ENCODE measurements at places on chromosomes 13 and 19.

DNA sequence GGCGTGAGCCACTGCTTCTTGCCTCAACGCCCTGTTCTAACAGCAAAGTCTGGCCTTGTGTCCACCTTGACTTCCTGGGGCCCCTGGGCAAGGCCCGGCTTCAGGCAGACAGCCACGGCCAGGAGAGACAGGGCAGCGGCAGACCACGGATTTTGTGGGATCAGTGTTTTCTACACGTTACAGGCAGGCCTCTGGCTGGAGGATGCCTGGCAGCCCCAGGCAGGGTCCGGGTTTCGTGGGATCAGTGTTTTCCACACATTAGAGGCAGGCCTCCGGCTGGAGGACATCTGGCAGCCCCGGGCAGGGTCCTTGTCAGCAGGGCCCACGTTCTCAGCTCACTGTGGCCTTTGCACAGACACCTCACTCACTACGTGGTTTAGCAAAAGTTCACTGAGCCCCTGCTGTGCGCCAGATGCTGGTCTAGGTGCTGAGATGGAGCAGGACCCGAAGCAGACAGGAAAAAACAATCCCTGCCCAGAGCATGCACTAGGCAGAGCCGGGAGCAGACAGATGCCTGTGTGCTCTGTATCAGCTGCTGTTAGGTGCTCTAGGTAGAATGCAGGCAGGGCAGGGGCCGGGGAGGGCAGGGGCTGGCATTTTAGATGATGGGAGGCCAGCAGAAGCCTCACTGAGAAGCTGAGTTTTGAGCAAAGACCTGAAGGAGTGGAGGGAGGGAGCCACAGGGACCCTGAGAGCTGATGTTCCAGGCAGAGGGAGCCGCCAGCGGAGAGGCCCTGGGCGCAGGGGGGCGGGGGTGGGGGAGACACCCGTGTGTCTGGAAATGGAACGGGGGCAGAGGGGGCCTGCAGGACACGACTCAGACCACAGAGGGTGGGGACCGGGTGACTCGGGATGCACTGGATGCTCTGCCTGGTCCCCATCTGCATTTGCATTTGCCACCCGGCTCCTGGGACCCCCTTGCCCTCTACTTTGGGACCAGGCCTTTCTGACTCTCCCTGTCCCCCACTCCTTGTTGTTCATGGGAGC lies 25.0 kb upstream of the NCCRP1 start:
- H3K4me3 ChIP-seq = no peak overlapping the region
- no peak overlapping the region for H3K27ac ChIP-seq
- H3K36me3 ChIP-seq = peaks cover 50% of the 10 kb centered on the region
- DNase-seq = no peak
- H3K27me3 ChIP-seq = no peaks in the 10 kb centered on the region

- no peak overlapping the region for H3K4me3 ChIP-seq
- no peak overlapping the region for H3K27ac ChIP-seq
- H3K36me3 ChIP-seq = no peaks in the 10 kb centered on the region
Measured at GRCh38 chr19:11286312-11286974, 9.5 kb upstream of the TSPAN16 start.

GRCh38 chr13:67776151-67776550 lies 546.0 kb upstream of the PCDH9 start:
- DNase-seq = no peak
- no peak overlapping the region for H3K4me3 ChIP-seq
- H3K27me3 ChIP-seq = no peaks in the 10 kb centered on the region
- H3K4me1 ChIP-seq = no peaks in the 10 kb centered on the region
- H3K27ac ChIP-seq = no peak overlapping the region

GRCh38 chr19:7488736-7489353 lies at the start of gene PEX11G:
Gene PEX11G, minus strand, starts transcription at chr19:7489035. Its CDS starts 25 bp downstream, at chr19:7489010.
- H3K36me3 ChIP-seq = no peaks in the 10 kb centered on the region
- H3K4me3 ChIP-seq = peak within 1 kb of the TSS; percentile 70
- H3K27me3 ChIP-seq = no peaks in the 10 kb centered on the region
- H3K4me1 ChIP-seq = no peaks in the 10 kb centered on the region

DNA sequence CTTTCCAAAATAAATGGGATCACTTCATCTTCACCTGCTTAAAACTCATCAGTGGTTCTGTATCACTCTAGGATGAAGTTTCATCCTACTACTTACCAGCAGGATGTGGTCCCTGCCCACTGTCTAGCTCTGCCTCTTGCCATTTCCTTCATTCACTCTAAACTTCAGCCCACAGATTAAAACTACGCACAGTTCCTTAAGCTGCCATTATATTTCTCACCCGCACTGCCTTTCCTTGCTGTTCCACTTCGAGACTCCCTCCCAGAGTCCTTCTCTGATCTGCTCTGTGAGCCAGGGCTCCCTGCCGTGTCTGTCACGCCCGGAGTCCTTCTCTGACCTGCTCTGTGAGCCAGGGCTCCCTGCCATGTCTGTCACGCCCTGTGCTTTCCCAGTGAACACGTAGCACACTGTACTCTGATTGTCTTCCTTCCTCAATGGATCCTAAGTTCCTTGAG lies 52.0 kb upstream of the NPAS1 start:
- no peak overlapping the region for H3K27ac ChIP-seq
- H3K4me1 ChIP-seq = peaks cover 14% of the 10 kb centered on the region
- no peak for DNase-seq
- H3K36me3 ChIP-seq = peaks cover 6% of the 10 kb centered on the region
- H3K27me3 ChIP-seq = no peaks in the 10 kb centered on the region

- DNase-seq = no peak
- no peak overlapping the region for H3K4me3 ChIP-seq
- H3K27ac ChIP-seq = no peak overlapping the region
- H3K36me3 ChIP-seq = no peaks in the 10 kb centered on the region
- 0 out of 2 replicates have a peak, but pooled peaks cover 1% of the 10 kb centered on the region for H3K4me1 ChIP-seq
- H3K27me3 ChIP-seq = peaks cover 2% of the 10 kb centered on the region
Measured at GRCh38 chr13:99481366-99481765, 19.9 kb upstream of the TM9SF2 start.

DNA sequence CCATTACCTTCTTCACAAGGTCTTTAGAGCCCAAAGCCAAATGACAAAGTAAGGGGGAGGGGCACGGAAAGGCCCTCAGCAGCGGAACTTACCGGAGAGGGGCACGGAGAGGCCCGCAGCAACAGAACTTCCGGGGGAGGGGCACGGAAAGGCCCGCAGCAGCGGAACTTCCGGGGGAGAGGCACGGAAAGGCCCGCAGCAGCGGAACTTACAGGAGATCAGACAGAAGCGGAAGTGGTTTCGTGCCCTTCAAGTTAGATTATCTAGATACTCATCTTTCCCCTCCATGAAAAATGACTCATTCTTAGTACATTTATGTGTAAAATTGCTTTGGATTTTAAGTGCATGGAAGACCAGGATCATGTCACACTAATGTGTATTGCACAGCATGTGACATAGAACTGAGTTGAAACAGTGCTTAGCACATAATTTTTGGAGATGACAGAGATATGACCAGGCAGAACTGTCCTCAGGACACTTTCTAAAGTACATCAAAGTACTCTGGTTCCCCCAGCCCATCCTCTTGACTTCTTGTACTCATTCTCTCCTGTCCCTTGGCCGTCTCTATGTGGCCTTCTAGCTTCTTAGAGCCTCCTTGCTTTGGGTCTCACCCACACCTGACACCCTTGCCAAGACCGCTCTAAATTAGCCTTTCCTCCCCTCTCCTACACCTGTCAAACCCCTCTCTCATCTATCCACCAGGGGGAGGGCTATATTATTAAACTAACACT lies 25.7 kb upstream of the TPTE2 start:
- peak; percentile 34 for DNase-seq
- 0 out of 2 replicates have a peak overlapping the region, but pooled peaks have one; percentile 11 for H3K4me3 ChIP-seq
- no peak overlapping the region for H3K27ac ChIP-seq
- no peaks in the 10 kb centered on the region for H3K36me3 ChIP-seq
- peaks cover 2% of the 10 kb centered on the region for H3K27me3 ChIP-seq
- H3K4me1 ChIP-seq = no peaks in the 10 kb centered on the region

DNA sequence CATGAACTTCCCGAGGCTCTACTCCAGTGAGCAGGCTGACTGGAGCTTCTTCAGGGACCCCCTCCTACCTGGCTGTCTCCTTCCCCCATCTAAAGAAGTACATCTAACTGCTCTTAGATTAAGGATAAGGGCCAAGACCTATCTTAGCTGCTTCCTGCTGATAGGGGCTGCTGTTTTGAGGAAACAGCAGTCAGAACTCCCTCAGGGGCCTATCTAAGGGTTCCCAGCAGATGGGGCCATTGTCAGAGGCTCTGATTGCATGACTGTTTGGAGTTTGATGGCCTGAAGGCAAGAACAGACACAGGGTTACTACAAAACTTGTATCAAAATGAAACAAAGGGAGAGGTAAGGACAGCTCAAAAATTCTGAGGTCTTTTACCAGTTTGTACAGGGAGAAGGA lies 2636.9 kb upstream of the PCDH20 start:
- H3K4me3 ChIP-seq = no peak overlapping the region
- no peak overlapping the region for H3K27ac ChIP-seq
- H3K4me1 ChIP-seq = no peaks in the 10 kb centered on the region
- DNase-seq = no peak

DNA sequence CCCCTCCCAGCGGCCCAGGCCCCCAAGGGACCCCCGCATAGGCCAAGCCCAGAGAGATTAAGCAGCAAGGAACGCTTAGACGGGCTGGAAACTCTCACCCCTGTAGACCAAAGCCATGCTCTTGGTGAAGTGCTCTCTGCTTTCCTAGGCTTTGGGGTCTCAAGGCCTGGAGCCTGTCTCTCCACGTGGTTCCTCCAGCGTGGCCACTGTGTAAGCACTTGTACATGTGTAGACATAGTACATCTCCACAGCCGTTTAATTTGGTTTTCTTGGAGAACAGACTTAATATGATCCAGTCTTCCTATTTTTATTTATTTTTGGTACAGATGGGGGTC lies 1.1 kb downstream of the NUDT19 start:
- H3K4me3 ChIP-seq = peak overlapping the region; percentile 65
- H3K27ac ChIP-seq = peak overlapping the region; percentile 80
- DNase-seq = no peak
- peaks cover 3% of the 10 kb centered on the region for H3K36me3 ChIP-seq
- no peaks in the 10 kb centered on the region for H3K27me3 ChIP-seq
- H3K4me1 ChIP-seq = peaks cover 9% of the 10 kb centered on the region

DNA sequence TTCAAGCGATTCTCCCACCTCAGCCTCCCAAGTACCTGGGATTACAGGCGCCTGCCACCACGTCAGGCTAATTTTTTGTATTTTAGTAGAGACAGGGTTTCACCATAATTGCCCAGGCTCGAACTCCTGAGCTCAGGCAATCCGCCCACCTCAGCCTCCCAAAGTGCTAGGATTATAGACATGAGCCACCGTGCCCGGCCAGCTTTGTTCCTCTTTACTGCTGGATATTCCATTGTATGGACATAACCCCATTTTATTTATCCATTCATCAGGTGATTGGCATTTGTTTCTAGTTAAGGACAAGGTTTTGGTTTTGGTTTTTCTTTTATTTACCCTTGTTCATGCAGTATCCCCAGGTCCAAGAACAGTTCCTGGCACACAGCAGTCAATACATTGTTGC lies 4.1 kb upstream of the RPS9 start:
- peaks cover 9% of the 10 kb centered on the region for H3K36me3 ChIP-seq
- DNase-seq = no peak
- H3K4me3 ChIP-seq = no peak overlapping the region
- peaks cover 3% of the 10 kb centered on the region for H3K4me1 ChIP-seq
- no peak overlapping the region for H3K27ac ChIP-seq
- no peaks in the 10 kb centered on the region for H3K27me3 ChIP-seq

DNA sequence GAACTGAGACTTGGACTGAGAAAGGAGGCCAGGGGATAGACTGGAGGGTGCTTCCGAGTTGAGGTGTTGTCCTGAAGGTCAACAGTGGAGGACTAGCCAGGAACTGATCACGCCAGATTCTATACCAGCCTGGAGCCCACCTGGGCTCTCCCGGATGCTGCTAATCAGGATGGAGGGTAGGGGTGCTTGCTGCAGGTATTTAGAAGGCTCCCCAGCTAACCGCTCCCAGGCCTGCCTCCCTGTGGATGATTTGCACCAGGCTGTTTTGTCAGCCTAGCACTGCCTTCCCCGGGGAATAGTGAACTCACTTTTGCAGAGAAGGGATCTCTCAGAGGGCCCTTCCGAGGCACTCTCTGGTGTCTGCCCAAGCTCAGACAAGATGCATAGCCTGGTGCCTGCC lies 60.5 kb upstream of the KCTD15 start:
- no peaks in the 10 kb centered on the region for H3K4me1 ChIP-seq
- no peaks in the 10 kb centered on the region for H3K27me3 ChIP-seq

DNA sequence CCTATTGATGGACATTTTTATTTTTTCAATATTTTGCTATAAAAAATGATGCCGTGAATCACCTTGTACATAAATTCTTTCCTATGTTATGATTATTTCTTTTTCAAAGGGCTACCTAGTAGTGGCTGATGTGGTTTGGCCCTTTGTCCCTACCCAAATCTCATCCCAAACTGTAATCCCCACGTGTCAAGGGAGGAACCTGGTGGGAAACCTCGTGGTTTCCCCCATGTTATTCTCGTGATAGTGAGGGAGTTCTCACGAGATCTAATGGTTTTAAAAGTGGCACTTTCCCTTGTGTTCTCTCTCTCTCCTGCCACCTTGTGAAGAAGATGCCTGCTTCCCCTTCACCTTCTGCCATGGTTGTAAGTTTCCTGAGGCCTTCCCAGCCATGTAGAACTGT lies 94.9 kb downstream of the TM9SF2 start:
- H3K4me1 ChIP-seq = no peaks in the 10 kb centered on the region
- no peak overlapping the region for H3K27ac ChIP-seq
- H3K36me3 ChIP-seq = no peaks in the 10 kb centered on the region

GRCh38 chr13:63190742-63191141 lies 1775.1 kb upstream of the PCDH20 start:
- no peaks in the 10 kb centered on the region for H3K36me3 ChIP-seq
- no peak overlapping the region for H3K27ac ChIP-seq
- DNase-seq = peak; percentile 53

GRCh38 chr13:100128838-100129237 lies 39.9 kb downstream of the PCCA start:
- no peak overlapping the region for H3K27ac ChIP-seq
- no peaks in the 10 kb centered on the region for H3K27me3 ChIP-seq
- H3K4me1 ChIP-seq = peaks cover 4% of the 10 kb centered on the region
- 0 out of 2 replicates have a peak, but pooled peaks cover 2% of the 10 kb centered on the region for H3K36me3 ChIP-seq
- DNase-seq = no peak

- no peak overlapping the region for H3K4me3 ChIP-seq
- H3K27me3 ChIP-seq = no peaks in the 10 kb centered on the region
- peaks cover 4% of the 10 kb centered on the region for H3K4me1 ChIP-seq
- H3K36me3 ChIP-seq = peaks cover 25% of the 10 kb centered on the region
- DNase-seq = peak; percentile 41
Measured at GRCh38 chr19:40578442-40578908, 1.8 kb downstream of the SHKBP1 start.

- no peaks in the 10 kb centered on the region for H3K27me3 ChIP-seq
- no peak overlapping the region for H3K4me3 ChIP-seq
- peaks cover 8% of the 10 kb centered on the region for H3K4me1 ChIP-seq
Measured at GRCh38 chr13:76455960-76456359, 430.2 kb downstream of the KCTD12 start.

- peaks cover 10% of the 10 kb centered on the region for H3K27me3 ChIP-seq
- no peaks in the 10 kb centered on the region for H3K4me1 ChIP-seq
- no peaks in the 10 kb centered on the region for H3K36me3 ChIP-seq
Measured at GRCh38 chr13:47718556-47718955, 282.5 kb downstream of the SUCLA2 start.

DNA sequence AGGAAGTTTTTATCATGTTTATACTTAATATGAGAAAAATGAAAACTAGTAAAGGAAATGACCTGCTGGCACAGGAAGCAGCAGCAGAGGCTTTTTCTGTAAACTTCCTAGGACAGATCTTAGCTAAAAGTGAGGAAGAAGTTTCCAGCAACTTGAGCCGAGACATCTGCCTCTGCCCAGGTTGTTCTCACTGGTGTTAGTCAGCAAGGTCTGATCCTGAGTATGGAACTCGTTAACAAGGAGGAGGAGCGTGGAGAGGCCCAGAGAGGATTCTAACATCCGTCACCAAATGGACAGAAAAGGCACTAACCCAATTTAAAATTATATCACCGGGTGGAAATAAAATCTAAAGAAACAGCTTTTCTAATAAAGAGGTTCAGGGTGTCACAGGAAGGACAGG lies 43.6 kb downstream of the PHF11 start:
- no peak overlapping the region for H3K27ac ChIP-seq
- peak; percentile 20 for DNase-seq
- no peaks in the 10 kb centered on the region for H3K4me1 ChIP-seq
- H3K36me3 ChIP-seq = peaks cover 14% of the 10 kb centered on the region
- no peaks in the 10 kb centered on the region for H3K27me3 ChIP-seq

Measured in IMR-90 (cell line).